ENCODE measurements at places on chromosomes 7 and 10.

DNA sequence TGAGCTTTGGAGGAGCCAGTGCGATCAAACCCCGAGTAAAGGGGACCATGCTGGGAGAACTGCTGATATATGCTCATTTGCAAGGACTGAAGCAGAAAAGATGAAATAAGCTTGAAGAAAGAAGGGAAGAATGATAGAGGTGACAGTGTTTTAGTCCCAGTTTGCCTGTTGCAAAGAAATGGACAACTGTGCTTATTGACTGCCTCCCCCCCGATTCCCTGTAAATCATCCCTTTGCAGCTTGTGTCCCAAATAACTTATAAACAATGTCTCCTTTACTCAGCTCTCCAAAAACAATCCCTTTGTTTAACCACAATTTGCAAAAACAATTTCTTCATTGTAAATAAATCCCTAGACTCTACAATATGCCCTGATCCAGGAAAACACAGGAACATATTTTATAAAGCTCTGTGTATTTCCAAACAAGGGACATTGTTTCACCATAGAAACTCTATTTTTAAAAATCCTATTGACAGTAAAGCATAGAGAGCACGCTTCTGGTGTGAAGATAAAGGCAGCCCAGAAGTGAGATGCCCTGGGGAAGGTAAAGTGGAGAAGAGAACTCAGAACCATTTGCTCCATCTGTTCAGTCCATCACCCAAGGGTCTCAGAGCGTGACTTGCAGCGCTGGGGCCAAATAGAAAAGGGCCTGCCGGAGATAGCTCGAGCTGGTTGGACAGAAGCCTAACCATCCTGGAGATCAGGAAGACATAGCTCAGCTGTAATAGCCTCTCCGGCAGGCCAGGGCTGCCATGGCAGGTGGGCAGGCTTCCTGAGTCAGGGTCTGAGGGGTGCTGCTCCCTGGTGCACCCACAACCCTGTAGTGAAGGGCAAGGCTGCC lies 280.5 kb downstream of the WDR11 start:
- DNase-seq, result no peak

- no peak for DNase-seq
These were observed 564.3 kb downstream of the GATA3 start for GRCh38 chr10:8618834-8619233.

GRCh38 chr7:111137296-111138192 lies 46.6 kb downstream of the LRRN3 start:
- DNase-seq, result no peak

GRCh38 chr10:96238646-96239623 lies 32.4 kb downstream of the BLNK start:
- no peak for DNase-seq

DNA sequence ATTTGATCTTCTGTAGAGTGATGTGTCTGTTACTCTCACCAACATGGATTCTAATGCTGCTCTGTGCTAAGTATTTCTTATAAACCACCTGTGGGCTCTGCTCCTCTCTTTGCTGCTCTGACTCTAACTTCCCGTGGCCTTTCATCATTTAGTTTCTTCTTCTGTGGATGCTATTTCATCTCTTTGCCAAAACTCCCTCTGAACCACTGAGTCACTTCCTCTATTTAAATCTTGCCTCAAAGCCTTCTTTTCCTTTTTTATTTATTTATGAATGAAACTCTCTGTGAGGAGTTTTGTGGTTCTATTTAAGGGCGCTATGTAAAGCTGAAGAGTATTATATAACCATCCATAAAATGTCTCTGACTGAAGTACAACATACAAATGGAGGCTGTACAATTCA lies 538.5 kb downstream of the SUGCT start:
- no peak for DNase-seq

- DNase-seq, result no peak
These were observed 38.0 kb downstream of the CYTH3 start for GRCh38 chr7:6234384-6234783.

GRCh38 chr7:106608661-106609060 lies 52.3 kb downstream of the CCDC71L start:
- no peak for DNase-seq

- no peak for DNase-seq
These were observed 228.2 kb downstream of the HPSE2 start for GRCh38 chr10:99007457-99007856.

DNA sequence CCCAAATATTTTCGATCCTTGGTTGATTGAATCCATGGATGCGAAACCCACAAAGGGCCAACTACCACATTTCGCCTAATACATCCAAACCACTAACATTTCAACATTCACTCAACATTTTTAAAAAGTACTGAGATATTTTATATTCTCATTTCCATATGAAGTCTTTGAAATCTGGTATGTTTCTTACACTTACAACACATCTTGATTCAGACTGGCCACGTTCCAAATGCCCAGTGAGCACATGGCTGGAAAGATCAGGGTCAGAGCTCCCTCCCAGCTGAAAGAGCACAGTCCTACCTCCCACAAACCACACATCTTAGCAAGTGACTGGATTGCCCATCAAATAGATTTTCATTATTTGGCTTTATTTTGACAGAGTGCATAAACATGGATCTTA lies 18.9 kb downstream of the NCAPG2 start:
- DNase-seq, result no peak

- DNase-seq, result no peak
These were observed 41.0 kb upstream of the C10orf120 start for GRCh38 chr10:122740640-122741039.

DNA sequence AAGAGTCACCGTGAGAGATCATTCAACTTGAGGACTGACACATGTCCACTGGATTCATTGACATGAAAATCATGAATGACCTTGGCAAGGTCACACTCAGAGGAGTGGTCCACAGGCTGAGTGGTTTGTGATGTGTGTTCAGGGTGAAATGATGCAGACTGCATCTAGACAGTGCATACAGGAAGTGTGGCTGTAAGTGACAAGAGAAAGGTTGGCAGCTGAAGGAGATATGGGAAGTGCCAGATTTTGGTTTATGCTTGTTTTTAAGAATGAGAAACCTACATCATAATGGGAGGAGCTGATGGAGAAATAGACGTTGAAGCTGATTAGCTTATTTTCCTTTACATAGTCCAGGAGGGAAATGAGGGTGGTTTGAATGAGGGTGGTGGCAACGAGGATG lies 64.8 kb upstream of the VIPR2 start:
- no peak for DNase-seq

DNA sequence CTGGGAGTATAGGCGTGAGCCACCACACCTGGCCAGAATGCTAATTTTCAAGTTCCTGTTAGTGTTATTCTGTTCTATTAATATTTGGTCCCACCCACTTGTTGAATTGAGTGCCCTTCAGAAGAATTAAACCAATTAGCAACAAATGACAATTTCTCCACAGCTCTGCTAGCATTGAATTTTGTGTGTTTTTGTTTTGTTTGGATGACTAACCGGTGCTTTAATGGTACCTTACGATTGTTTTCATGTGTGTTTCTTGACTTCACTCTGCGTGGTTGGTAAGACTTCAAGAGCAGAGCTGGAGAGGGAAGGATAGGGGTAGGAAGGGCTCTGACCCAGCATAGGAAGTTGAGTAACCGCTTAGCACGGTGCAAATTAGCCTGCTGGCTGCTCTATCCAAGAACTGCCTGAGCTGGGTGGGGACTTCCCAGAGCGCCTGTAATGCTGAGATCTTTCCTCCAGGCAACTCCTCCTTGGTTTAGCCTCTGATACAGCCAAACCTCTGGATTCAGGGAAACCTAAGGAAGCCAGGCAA lies 4.6 kb downstream of the ARPC1B start:
- DNase-seq, result no peak

DNA sequence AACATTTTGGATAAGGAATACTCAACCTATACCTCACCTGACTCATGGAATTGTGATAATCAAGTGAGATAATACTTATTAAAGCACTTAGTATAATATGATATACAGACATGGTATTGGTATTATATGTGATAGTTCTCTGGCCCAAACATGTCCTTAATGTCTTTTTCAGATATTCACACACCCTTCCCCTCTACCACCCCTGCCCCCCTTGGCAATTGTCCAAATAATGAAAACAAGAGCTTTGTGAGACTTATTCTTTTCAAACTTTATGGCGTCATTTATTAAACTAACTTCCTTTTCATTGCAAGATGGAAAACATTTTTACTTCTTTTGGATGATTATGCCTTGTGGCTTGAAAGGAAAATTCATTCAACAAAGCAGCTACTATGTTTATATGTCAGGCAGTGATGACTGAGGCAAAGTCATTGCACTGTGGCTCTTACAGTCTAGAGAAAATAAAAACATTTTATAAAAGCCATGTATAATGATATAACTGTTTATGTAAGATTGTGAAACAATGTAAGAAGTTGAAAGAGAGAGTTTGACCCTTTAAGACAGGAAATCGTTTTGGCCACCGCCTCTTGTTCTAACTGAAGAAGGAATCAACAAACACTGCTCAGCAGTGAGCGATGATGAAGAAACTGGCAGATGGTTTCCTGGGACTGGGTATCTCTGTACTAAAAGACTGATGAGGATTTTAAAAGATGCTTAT lies 27.4 kb downstream of the MINPP1 start:
- DNase-seq, result no peak

DNA sequence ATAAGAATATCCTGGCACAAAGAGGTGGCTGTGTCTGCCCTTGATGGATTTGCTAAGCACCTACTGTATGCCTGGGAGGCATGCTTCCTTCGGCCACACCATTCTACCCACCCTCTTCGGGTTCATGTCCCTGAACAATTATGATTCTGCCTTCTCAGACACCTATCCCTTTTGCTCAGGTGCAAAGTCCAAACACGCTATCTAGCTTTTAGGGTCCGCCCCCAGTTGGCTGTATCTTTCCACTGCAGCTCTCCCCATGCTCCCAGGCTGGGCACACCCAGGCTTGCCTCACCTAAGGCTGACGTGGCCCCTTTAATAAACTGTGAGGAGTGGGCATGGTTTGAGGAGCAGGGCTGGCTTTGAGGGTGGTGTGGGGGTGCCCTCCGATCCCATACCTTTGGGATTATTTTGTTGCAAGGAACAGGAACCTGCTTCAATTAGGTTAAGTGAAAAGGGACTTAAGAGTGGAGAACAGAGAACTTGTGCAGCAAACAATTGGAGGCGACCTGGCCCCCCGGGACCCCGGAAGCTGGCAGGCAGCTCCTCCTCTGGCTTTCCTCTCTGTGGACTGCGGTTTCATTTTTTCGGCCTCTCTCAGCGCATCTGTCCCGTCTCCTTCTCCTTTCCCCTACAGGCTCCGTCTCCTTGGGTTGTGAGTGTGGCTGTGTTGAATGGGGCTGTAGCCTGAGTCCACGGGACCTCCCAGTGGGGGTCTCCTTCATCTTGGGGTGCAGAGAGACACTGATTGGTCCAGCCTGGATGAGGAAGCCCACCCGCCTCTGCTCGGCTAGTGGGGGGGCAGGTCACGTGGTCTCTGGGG lies 3.8 kb downstream of the CLIP2 start:
- DNase-seq, result no peak

- no peak for DNase-seq
These were observed 17.5 kb downstream of the BCAP29 start for GRCh38 chr7:107597582-107597916.

DNA sequence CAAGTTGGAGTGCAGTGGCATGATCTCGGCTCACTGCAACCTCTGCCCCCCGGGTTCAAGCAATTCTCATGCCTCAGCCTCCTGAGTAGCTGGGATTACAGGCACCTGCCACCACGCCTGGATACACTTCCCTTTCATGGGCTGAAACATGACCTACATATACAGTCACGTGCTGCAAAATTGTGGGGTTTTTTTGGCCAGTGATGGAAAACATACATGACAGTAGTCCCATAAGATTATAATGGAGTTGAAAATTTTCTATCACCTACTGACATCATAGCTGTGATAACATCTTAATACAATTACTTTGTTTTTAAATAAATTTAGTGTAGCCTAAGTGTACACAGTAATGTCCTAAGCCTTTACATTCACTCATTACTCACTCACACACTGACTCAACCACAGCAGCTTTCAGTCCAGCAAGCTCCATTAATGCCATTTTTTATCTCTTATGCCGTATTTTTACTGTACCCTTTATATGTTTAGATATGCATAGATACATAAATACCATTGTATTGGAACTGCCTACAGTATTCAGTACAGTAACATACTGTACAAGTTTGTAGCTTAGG lies 79.9 kb upstream of the TMEM196 start:
- DNase-seq, result no peak

DNA sequence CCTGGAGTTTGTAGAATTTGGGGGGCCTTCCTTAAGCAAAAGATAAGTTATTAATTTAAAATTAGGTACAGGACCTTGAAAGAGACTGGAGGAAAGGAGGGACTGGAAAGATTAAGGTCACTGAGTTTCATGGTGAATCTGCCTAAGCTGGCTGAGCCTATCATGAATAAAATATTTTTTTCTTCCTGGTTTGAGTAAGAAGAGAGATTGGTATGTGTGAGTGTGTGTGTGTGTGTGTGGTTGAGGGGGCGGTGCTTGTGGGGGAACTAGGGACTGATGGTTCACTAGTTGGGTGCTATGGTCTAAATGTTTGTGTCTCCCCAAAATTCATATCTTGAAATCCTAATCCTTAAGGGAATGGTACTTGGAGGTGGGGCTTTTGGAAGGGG lies 142.5 kb upstream of the PRKCQ start:
- DNase-seq, result no peak

- DNase-seq, result no peak
These were observed 42.7 kb upstream of the CHST3 start for GRCh38 chr10:71921324-71922027.

DNA sequence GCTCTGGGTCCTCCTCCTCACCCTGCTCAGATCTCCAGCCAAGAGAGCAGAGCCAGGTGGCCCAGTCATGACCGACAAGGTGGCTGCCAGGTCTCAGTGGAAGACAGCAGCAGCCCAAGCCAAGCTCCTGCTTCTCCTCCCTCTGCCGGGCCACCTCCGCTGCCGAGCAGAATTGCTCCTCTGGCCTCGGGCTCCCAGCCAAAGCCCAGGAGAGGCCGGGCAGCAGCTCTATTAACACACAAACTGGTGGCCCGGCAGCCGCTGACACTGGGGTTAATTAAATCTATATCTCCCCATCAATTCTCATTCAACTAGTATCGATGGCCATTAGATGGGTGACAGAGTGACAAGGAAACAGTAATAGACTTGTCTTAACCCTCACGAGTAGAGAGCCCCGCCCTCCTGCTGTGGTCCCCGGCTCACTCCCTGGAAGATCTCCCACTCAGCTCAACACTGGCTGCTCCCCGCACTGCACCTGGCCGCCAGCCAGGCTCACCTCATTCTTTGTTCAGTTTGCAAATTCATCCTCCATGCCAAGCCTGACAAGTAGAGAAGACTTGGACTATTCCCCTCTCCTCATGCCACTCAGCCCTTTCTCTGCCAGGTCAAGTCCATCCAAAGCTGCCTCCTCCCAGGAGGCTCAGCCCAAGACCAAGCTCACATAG lies 74.1 kb upstream of the UNC5B start:
- no peak for DNase-seq

Measured in stimulated activated CD4-positive, alpha-beta T cell treated with anti-CD3 and anti-CD28 coated beads, TNF-alpha, amount 100 ng/mL, for 1 hour (primary cell).